ENCODE measurements at places on chromosomes 1 and 21. TPM values are rescaled to one million over a fixed set of nuclear protein-coding genes. Genes with fewer than 3 reads are reported as not detected.

GRCh38 chr1:31372751-31373055 is 173 bp downstream of the FABP3 start:
- DNase-seq: no peak

DNA sequence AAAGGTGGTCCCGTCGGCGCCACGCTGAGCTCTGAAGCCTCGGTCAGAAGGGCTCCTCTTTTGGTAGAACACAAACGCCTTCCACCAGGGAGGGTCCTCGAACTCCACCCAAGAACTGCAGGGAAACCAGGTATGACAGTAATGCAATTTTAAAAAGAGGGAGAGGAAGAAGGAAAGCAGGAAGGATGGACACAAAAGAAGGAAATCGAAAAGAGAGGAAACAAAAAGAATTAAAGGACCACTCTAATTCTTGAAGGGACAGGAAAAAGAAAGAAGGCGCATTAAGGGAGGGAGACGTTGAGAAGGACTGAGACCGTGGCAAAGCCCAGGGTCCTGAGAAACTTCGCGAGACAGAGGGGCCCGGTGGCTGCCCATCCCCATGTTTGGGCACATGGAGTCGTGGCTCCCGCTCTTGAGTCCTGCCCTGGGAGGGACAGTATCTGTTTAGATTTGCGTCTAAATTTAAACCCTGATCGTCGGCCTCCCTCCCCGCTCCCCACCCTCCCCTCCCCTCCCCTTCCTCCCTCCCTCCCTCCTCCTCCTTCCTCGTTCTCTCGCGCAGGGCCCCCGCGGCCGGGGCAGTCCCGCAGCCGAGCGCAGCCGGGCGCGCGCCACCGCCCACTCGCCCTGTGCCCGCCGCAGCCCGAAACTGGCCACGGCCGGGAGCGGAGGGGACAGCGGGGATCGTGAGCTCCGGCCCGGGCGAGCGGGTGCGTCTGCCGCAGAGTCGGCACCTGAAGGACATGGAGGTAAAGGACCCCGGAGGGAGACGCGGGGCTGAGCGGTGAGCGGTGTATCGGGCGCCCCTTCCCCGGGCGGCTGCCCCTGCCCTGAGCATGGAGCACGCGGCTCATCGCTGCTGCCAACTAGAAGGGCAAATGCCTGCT is at the start of gene RCSD1:
Gene RCSD1, plus strand, starts transcription at position 552 of the 887 bp plus-strand sequence. Its CDS starts 192 bp downstream, at position 744.
- peak; percentile 59 for DNase-seq

GRCh38 chr1:202145068-202145743 is 669 bp upstream of the ARL8A start:
- DNase-seq: no peak

GRCh38 chr1:193519922-193520321 is 333.5 kb upstream of the B3GALT2 start:
- DNase-seq: no peak

DNA sequence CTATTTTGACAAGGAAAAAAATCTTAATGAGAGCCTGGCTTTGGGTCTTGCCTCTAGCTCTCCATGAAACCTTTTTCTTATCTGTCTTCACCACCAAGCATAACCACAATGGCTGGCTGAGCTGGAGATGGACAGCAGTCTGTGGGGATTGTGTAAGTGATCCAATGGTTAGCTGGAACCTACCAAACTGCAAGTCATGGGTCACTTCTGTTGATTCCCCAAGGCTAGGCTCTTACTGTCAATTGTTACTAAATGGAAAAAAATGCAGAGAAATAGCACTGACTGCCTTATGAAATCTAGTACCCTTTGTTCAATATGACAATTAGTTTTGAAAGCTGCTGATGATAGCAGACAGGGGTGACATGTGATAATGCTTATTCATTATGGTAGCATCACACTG is 359.0 kb downstream of the ST6GALNAC3 start:
- DNase-seq: no peak

GRCh38 chr21:16517383-16517782 is 787.6 kb downstream of the USP25 start:
- no peak for DNase-seq

- DNase-seq: peak; percentile 68
Observed at GRCh38 chr1:46180082-46180616, 3.9 kb upstream of the P3R3URF start.

DNA sequence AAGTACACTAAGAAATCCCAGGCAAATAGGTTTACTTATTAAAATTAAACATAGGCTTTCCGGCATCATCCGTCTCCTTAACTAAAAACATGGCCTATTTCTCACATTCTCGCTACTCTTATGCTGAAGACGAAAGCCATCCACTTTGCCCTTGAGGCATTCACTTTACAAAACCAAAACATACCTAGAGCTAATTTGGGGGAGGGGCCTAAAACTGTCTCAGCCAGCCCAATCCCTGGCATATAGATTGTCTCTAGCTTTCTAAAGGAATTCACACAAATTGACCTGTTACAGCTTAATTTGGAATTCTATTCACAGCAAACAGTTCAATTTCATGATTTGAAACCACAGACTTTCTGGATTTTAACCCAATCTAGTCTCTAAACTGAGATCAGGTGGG is 34.8 kb downstream of the SLC35D1 start:
- no peak for DNase-seq

DNA sequence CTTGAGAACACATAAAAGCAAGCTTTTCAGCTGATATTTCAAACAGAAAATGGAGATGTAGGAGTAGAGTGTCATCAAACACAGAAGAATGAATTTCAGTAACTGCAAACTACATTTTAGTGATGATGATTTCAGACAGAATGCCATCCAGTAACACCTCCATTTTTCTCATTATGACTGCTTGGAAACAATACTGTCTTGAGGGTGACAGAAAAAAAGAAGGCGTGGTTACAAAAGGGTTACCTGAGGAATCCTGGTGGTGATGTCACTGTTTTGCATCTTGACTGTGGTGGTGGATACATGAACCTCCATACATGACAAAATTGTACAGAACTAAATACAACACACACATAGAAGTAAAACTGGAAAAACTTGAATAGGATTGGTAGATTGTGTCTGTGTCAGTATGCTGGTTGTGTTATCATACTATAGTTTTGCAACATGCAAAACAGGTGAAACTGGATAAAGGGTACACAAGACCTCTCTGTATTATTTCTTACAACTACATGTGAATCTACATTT is 375.9 kb downstream of the PTBP2 start:
- no peak for DNase-seq

DNA sequence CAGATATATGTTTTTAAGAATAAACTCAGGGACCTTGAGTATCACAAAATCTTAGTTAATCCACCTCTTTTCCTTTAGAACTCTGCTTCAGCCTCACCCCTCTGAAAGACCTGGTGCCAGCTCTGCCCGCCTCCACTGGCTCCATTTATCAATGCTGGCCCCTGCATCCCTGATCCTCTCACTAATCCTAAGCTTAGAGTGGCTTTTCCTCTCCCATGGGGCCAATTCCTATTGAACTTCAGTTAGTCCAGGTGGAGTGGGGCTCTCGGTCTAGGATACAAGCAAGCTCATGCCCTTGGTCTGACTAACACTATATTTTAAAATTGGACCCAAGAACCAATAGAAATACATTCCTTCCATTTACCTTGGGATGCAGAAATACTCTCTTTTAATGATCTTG is 87.0 kb downstream of the RGS7 start:
- DNase-seq: no peak

DNA sequence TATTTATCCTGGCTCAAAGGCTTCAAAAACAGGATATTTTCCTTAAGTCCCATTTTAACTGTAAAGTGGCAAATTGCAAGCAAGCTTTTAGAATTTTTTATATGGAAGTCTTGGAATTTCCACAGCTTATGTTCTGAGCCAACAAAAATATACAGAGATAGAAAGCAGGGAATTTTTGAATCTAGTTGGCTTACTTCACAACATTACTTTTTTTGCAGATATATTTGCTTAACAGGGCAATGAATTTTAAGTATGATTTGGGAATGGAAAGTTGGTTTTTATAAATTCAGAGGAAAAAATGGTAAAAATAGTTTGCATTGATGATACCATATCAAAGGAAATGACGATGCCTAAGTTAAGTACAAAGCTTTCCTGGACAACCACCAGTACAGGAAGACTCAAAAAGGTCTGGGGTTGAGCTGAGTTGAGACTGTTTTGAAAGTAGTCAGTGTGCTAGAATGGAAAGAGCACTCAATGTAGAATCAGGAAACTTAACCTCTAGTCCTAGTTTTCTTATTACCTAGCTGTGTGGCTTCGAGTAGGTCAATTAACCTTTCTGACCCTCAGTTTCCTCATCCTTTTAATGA is 11.0 kb upstream of the VCAM1 start:
- DNase-seq: no peak

DNA sequence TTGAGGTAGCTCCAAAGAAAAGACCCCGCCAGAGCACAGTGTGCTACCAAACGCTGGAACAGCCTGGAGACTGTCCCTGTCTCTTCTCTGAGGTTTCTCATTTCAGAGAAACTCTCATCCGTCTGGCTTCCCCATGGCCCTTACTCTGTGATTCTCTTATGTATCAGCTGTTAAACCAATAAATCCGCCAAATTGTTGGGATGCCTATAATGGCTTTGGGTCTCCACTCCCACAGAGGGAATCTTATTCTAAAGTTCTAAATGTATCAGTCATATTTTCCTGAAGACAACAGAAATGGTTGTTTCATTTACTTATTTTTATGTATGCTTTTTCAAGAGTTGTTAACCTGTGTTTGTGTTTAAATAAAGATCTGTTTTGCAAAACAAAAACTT is 4.0 kb downstream of the ERG start:
- no peak for DNase-seq

DNA sequence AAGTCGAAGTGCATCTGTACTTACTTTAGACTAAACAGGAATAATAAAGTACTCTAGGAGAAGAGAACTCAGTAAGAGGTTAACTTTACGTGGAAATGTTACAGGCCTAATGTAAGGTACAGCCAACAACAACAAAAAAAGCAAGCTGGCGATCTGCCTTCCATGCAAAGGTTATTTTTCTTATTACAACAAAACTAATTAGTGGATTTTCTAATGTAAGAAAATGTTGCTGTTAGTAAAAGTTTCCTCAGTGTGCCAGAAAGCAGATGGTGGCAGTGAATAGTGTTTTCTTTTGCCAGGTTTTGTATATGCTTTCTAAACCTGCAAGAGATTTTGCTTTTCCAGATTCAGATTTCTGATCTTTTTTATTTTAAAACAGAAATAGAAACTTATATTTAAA is 179.2 kb downstream of the NFIA start:
- DNase-seq: no peak

DNA sequence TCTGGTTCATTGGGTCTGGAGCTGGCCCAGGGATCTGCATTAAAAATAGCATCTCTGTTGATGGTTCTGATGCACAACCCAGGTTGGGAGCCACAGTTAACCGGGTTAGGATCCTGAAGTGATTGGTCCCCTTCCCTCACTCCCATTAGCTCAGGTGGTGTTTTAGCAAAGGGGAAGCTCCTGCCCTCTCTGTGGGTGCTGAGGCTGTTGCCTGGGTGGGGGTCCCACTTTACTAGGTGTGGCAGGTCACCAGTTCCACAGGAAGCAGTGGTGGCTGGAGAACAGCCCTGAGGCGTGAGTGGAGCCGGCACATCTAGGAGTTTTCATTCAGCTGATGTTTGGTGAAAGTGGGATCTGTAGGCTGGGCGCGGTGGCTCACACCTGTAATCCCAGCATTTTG is 86.5 kb downstream of the MAN1C1 start:
- no peak for DNase-seq

- no peak for DNase-seq
Observed at GRCh38 chr1:39063775-39064174, 37.6 kb downstream of the NDUFS5 start.

DNA sequence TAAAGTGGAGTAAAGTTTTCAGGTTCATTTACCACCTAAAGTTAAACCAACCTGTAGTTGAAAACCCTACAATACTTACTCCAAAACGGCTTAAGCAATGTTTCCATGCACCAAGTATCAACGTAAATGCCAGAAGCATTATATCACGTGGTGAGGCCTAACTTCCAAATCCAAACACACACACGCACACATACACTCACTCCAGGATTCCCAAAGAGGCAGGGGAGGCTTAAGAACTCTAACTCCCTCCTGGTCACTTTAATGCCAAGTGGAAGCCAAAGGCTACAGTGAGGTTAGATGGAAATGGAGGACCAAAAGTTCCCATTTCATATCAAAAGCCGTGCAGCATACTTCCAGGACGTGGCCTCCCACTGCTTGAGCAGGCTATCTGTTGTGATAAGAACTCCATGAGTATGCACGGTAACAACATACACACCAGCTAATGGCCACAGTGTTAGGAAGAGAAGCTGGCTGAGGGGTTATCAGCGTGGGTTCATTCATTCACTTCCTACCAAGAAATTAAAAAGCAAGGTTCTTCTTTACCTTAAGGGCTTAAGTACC is 224.1 kb downstream of the SLC45A1 start:
- no peak for DNase-seq

GRCh38 chr1:12148958-12149790 is 17.6 kb upstream of the TNFRSF1B start:
- DNase-seq: no peak

- DNase-seq: no peak
Observed at GRCh38 chr1:95604771-95605170, 370.8 kb downstream of the RWDD3 start.

- DNase-seq: no peak
Observed at GRCh38 chr1:238364214-238364892, 473.6 kb upstream of the ZP4 start.

GRCh38 chr1:83113652-83114051 is 885.3 kb downstream of the TTLL7 start:
- DNase-seq: no peak

- no peak for DNase-seq
Observed at GRCh38 chr1:18783705-18784481, 75.6 kb downstream of the TAS1R2 start.

- no peak for DNase-seq
Observed at GRCh38 chr1:60692031-60692430, 390.3 kb upstream of the NFIA start.

GRCh38 chr1:246117066-246117791 is 389.9 kb downstream of the SMYD3 start:
- DNase-seq: peak; percentile 45

GRCh38 chr1:230464671-230465070 is 38.5 kb upstream of the PGBD5 start:
- no peak for DNase-seq

FBXO28 gene
- 31.8 TPM for total RNA-seq

PROK1 gene
- 9.3 TPM for total RNA-seq

CCDC28B gene
- 2.1 TPM for total RNA-seq

TFF2 gene
- not detected for total RNA-seq

RXFP4 gene
- not detected for total RNA-seq

BATF3 gene
- total RNA-seq: 3.5 TPM

ATXN7L2 gene
- 6.0 TPM for total RNA-seq
